ENCODE measurements at places on chromosomes 12 and 14.

DNA sequence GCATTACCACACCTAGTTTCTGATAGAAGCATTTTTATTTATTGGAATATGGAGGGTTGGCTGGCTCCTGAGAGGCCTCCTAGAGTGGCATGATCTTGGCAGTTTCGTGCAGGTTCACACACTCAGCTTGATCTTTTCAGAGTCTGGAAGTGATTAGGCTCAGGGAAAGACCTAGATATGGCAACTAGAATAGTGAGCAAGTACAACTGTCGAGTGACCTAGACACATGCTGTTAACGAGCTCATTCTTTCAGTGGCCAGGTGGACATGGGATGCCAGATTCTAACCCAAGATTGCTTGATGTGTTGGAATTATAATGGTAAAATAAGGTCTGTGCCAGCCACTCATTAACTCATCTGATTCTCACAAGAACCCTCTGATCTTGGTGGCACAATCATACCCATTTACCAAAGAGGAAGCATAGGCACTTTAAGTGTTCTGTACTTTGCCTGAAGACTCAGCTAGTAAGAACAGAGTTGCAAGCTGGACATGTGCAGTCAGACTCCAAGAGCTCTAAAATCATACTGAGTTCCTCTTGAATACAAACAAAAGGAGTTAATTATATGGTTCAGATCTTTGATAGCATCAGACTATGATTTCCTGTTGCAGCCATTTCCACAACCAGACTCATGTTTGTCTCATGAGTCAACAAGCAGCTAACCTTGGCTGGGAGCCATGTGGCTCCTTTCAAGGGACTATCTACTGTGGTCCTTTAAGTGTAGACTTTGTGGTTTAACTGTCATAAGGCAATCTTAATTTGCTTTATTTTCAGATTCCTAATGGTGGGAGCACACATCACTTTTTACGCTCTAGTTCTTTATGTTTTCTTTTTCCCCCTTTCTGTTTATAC is 144.2 kb downstream of the PLEKHA5 start:
- peak; percentile 93 for DNase-seq

DNA sequence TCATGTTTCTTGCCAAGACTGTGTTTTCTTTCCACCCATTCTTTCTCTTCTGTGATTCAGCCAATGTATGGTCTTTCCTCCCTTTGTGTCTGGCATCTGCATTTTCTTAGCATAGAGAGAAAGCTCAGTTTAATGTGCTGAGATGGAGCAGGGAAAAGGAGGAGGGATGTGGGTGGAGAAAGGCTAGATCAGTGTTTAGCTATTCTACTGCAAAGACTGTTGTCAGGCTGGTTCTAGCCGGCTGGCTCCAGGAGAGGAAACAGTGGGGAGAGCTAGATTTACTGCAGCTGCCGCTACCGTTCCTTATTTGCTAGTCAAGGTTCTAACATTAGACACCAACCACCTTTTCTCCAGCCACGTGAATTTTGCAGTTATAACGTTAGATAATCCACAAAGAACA is 5.2 kb upstream of the RIMKLB start:
- peak; percentile 48 for DNase-seq

- DNase-seq = no peak
These were observed 6.9 kb upstream of the KRT6A start for GRCh38 chr12:52499806-52500560.

DNA sequence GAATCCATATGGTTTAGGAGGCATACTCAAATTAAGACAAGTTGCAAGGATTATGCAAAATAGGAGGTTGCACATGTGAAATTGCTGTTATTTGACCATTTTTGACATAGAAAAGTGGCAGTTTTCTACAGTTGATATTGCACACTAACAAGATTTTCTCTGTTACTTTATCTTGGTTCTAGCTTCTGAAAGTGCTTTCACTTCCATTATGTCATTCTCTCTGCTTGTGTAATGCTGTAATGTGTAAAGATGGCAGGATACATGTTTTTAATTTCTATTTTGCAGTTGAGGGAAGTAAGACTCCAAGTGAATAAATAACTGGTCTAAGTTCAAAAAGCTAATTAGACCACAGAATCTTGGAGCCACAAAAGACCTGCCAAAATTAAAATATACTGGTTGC is 60.6 kb downstream of the MYRFL start:
- no peak for DNase-seq

DNA sequence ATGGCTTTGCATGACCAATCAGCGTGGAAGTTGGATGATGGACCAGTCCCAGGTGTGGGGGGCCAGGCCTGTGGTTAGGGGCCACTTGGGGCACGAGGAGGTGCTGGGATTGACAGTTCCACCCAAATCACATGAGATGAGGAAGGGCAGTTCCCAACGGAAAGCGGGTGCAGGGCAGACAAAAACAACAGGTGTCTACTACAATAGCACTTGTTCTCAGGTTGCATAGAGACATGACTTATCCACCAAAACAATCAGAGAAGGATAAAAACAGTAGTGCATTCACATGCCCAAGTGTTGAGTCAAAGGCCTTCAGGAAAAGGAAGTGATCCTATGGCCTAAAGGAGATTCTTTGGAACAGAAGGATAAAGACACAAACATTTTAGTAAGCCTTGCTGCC is 14.6 kb upstream of the EIF2B2 start:
- no peak for DNase-seq

- DNase-seq = no peak
These were observed 371 bp downstream of the CHD8 start for GRCh38 chr14:21455592-21455911.

- DNase-seq = no peak
These were observed 116.0 kb upstream of the PARP11 start for GRCh38 chr12:3989218-3989550.

GRCh38 chr14:89393222-89393745 is 23.7 kb downstream of the FOXN3 start:
- DNase-seq = no peak

GRCh38 chr14:34502545-34503225 is 36.8 kb downstream of the EAPP start:
- DNase-seq = no peak

GRCh38 chr12:6551063-6551461 is 4.8 kb downstream of the IFFO1 start:
- no peak for DNase-seq

GRCh38 chr14:62807636-62808035 is 237.6 kb downstream of the KCNH5 start:
- no peak for DNase-seq

GRCh38 chr14:104821971-104822608 is 21.2 kb downstream of the ZBTB42 start:
- DNase-seq = no peak

- DNase-seq = no peak
These were observed 13.9 kb downstream of the PTHLH start for GRCh38 chr12:27958675-27959074.

DNA sequence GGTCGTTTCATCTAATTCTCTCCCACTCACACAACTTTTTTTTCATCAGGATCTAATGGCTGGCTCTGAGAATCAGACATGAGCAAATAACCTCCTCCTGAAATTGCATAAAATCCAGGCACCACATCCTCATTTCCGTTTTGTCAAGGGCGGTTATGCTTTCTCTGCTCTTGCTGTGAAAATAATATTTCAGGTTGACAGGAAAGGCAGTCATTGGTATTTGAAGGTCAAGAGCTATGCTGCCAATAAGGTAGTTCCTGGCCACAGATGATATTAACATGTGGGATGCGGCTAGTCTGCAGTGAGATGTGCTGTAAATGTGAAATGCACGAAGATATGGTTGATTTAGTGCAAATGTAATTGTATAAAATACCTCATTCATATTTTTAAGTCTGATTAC is 870.2 kb upstream of the TMEM132C start:
- no peak for DNase-seq

- DNase-seq = no peak
These were observed 12.4 kb upstream of the RTN1 start for GRCh38 chr14:59882957-59883356.

DNA sequence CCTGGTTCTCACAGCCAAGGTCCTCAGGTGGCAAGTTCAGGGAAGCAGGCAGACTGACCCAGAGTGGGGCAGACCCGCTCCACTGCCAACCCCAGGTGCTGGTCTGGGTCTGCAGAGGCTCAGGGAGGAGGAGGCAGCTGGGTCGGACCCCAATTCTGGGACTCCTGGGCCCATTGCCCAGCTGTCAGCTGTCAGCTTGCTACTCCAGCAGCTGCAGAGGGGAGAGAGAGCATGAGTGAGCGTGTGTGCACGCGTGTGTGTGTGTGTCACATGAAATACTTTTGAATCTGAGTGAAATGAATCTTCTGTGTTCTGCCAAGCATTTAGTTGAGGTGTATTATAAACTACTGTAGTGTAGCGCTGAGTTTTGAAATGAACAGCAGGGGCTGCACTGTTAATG is 30.8 kb downstream of the XRCC3 start:
- no peak for DNase-seq

DNA sequence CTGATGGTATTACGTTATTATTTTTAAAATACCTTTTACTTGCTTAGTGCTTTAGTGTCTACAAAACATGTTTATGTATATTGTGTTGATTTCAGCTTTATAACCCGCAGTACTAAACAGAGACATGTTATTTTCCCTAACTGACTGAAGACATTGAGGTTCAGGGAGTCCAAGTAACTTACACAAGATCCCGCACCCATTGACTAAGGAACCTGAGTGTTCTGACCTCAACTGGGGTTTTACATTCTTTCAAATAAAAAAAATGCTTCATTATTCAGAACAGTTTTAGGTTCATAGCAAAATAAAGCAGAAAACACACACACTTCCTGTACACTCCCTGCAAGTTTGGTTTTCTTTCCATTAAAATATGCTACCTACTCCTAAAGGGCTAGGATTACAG is 60.4 kb upstream of the METAP2 start:
- DNase-seq = no peak

DNA sequence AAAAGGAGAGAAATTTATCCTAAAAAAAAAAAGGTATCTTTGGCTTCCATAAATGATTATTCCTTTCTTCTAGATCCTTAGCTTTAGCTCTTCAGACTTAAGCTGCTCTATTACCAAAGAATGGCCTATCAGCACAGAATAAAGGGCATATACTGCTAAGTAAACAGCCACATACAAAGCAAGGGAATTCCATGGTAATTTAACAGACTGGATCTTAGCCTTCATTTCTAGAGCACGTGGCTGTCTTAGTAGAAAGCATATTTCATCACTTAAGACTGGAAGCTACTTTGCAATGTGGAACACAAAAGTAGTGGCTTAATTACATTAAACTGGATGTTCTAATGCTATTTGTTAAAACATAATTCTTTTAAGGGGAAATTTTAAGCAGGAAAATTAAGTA is 23.1 kb downstream of the TMED10 start:
- no peak for DNase-seq

DNA sequence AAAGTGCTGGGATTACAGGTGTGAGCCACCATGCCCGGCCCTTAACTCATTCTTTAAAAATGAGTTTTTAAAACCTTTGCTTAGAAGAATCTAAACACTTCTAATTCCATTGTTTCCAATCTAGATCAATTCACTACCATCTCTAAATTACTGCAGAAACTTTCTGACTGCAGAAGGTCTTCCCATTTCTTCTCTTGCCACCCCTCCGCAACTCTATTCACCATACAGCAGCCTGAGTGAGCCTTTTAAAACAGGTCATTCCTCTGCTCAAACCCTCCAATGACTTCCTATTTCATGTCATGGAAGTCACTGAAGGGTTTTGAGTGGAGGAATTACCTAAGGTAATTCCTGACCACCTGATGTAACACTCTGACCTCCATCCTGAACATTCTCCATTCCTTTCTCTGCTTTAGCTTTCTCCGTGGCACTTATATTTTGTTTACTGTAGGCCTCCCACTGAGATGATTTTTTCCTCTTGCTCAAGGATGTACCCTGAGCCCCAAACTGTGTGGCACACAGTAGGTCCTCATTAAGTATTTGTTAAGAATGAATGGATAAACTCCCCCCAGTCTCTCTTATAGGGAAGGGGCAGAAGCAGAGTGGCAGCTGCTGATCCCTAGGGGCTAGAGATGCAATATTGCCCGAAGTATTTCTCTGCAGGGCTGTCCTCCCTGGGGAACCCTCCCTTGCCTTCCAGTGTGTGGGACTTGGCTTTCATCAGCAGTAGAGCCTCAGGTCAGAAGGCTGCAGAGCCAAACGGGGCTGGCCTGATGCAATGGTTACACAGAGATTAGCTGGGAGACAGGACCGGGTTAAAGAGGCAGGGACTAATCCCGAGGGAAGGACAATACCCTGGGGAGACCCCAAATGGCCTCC is 1.2 kb downstream of the DDIT3 start:
- DNase-seq = peak; percentile 28

- DNase-seq = no peak
These were observed 827.2 kb downstream of the FLRT2 start for GRCh38 chr14:86357119-86357518.

- peak; percentile 96 for DNase-seq
These were observed 91.9 kb downstream of the CRACR2A start for GRCh38 chr12:3661028-3661427.

DNA sequence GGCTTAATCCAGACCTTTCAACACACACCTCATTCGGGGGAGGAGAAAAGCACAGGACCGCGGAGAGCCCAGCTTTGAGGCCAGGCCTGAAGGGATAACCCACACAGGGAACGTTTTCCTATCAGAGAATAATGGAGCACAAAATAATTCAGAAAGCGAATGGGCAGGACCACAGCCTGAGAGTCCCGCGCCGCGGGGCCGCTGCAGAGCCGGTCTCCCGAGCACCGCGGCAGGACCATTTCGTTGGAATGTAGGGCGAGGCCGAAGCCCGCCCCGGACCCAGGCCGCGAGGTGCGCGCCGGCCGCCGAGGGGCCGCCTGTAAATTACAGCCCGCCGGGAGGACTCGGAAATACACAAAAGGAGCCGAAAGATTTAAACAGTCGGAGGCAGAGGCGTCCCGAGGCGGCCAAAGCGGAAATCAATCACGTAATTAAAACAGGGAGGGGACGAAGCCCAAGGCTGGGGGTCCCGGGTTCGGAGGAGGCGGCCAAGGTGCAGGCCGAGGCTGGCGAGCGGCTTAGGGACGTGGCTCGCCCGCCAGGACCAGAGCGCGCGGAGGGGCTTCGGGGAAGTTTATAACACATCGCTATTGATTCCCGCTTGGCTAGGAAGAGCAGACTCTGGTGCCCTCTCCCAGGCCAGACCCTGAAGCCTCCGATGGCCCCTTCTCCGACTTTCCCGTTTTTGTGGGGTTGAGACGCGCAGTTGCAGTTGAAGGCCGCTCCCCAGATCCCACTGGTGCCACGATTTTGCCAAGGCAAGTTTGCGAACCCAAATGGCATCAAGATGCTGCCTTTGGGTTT is 6.3 kb upstream of the HOXC4 start:
- no peak for DNase-seq

GRCh38 chr12:11568762-11569478 is 80.6 kb upstream of the ETV6 start:
- DNase-seq = peak; percentile 64

GRCh38 chr14:101183376-101184103 is 280.0 kb upstream of the RTL1 start:
- DNase-seq = no peak

DNA sequence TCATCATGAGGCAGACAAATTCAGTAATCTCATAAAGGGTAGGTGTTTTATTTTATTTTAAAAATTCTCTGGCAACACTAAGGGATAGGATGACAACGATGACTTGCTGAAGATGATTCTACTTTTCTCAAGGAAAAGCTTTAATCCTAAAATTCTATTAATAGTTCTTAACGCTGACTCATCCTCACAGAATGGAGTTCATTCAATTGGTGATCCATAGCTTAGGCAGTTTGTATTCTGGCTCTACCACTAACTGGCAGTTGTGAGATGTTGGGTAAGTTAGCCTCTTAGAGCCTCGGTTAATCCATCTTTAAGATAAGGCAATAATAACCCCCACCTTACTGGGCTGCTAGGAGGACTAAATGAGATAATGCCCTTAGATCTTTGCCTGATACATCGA is 116.3 kb downstream of the RTN1 start:
- no peak for DNase-seq

Data from NCI-H146 (cell line).